ENCODE measurements at places on chromosomes 4 and X.
A peak's percentile ranks its signal among the peaks of the same experiment; 100 is the strongest.

DNA sequence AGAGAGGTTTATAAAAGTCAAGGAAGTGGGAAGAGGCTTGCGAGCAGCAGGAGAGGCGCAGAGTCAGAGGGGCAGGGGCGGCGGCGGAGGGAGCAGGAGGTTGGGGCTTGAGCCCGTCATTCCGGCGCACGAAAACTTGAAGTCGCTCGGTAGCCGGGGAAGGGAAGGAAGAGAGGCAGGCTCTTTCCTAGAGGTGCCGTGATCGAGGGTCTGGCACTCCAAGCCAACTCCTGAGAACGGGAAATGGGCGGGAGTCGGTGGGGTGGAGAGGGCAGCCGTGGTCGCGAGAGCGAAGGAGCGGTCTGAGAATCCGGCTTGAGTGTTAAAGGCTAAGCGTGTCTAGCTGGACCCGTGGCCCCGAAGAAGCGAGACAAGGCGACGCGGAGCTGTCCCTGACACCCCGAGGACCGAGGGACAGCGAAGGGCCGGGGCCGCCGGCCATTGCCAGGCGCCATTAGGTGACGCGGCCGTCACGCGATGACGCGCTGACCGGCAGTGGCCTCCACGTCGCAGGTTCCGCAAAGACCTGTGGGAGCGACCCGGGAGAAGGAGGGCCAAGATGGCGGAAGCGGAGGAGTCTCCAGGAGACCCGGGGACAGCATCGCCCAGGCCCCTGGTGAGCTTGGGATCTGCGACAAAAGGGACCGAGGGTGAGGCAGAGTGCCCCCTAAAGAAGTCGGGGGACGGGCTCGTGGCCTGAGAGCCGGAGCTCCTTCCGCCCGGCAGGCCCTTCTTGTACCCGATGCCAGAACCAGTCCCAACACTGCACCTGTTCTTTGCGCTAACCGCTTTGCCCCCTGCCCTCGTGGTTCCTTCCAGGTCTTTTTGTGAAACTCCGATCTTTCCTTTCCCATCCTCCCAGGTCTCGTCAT lies at the start of gene YIPF6:
YIPF6 (plus strand) TSS at position 544 of the 872 bp plus-strand sequence; CDS start at position 560, 16 bp downstream.
- peak; percentile 38 for DNase-seq

DNA sequence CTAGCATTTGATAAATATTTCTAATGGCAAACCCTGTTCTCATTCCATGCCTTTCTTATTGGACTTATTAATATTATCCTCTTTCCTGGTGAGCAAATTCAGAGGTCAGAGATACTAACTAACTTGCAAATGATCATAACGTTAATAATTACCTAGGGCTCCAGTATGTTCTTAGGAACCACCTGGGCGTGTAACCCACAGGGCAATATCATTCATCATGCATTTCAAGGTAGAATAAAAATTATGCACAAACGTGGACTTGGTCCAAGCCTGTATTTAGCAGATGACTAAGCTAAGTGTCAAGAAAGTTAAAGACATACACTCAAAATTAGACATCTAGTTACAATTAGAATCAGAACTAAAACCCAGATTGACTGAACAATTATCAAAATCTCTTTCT lies 850.1 kb downstream of the TRIML1 start:
- DNase-seq: no peak

DNA sequence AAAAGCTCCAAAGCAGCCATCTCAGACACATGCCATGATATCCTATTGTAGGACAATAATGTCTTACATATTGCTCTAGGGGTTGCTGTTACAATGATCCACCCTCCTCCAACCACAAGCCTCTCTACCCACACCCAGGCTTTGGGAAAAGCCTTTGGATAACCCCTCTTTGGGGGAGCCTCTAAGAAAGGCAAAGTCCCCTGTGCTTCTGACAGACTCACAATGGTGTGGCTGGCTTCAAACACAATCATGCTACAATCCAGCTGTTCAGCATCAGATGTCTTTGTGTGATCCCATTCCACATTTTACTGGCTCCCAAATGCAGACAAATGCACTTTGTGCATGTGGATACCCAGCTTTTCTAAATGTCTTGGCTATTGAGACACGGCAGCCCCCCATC lies 65.9 kb upstream of the CAPN6 start:
- DNase-seq: no peak

- DNase-seq: peak; percentile 63
Measured at GRCh38 chr4:2787230-2788100, 5.4 kb upstream of the SH3BP2 start.

GRCh38 chr4:81876106-81876505 lies 404.4 kb upstream of the RASGEF1B start:
- no peak for DNase-seq

DNA sequence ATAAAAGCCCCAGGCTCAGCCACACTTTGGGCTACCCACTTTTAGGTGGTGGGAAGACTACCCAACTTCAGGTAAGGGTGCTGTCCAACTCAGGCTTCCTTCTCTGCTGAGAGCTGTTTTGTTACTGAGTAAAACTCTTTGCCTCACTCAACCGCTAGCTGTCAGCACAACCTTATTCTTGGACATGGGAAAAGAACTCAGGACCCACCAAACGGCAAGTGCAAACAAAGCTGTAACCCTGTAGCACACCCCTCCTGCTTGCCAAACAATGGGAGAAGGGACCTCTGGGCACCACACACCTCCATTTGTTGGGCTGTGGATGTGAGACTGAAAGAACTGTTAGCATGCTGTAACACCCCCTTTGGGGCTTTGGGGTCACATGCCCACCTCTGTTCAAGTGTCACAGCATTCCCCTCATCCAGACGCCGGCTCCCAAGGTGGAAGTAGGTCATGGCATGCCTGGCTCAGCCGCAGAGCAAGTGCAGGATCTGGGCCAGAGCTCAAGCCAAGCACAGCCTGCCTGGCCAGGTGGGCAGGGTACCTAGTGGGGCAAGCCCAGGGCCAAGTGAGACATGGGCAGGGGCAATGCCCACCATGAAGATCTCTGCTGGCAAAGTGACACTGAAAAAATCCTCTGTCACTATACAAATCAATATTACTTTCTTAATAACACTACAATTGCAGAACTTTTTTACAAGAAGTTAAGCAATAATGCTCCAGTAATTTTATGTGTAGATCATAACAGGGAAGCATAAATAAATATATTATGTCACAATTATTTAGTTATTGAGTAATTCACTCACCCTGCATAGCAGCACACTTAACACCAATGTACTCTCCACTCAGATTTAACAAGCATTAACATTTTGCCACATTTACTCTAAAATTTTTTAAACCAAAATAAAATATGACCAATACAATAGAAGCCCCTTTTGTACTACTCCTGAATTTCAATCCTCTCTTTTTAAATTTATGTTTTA lies 107.2 kb downstream of the TBCK start:
- DNase-seq: no peak

GRCh38 chr4:71417150-71417549 lies 78.3 kb downstream of the SLC4A4 start:
- DNase-seq: no peak

GRCh38 chrX:8714164-8714563 lies 17.8 kb downstream of the ANOS1 start:
- DNase-seq: no peak

DNA sequence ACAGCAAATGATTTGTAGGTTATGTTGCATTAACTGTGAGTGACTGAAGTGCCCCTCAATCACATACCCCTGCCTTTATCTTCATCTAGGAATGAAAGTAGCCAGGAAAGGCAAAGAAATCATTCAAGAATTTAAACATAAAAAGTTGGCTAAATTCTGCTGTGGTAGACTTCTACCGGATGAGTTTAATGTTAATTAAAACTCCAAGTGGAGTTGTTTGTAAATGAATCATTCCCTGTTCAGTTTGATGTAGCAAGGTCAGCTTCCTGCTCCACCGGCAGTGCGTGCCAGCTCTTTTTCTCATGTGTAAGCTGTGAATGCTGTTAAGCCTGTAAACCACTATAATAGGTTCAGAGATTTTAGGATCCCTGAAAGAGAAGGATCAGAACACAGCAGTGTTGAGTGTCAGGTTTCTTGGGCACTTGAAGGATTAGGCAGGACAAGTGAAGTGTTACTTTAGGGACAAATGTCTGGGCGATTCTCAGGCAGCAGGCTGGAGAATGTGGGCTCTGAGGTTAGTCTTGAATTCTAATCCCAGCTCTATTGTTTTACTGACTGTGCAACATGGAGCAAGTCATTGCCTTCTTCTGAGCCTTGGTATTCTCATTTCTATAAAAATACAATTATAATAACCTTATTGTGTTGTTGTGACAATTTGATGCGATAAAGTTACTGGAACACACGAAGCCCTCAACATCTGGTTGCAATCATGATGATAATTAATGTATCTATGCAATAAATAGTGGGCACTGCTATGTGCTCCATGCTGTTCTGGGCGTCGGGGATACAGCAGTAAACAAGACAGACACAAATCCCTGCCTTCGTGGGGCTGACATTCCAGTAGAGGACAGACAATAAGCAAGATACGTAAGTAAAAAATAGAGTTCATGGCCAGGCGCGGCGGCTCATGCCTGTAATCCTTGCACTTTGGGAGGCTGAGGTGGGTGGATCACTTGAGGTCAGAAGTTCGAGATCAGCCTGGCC lies 112.0 kb downstream of the SHROOM3 start:
- DNase-seq: no peak

GRCh38 chr4:137274404-137274803 lies 257.9 kb downstream of the PCDH18 start:
- DNase-seq: no peak

DNA sequence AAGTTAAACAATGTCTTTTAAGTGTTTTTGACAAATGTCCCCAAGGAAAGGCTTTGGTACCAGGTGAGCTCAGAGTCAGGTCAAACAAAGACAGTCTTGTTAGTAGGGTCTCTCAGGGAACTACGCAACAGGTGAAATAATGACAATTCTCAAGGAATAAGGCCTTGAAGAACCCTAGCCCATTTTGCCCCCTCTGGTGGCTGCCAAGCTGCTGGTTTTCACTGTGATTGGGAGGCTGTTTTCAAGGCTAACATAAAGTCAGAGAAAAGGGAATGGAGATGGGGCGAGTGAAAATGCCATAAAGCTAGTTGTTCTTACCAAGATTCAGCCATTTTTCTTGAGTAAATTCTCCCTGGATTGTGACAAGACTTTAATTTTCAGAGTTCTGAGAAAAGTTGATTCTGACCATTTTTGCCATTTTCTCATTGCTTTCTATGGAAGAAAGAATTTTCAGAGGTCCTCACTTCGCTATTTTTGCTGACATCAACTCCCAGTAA lies 58.7 kb downstream of the RWDD4 start:
- DNase-seq: no peak

DNA sequence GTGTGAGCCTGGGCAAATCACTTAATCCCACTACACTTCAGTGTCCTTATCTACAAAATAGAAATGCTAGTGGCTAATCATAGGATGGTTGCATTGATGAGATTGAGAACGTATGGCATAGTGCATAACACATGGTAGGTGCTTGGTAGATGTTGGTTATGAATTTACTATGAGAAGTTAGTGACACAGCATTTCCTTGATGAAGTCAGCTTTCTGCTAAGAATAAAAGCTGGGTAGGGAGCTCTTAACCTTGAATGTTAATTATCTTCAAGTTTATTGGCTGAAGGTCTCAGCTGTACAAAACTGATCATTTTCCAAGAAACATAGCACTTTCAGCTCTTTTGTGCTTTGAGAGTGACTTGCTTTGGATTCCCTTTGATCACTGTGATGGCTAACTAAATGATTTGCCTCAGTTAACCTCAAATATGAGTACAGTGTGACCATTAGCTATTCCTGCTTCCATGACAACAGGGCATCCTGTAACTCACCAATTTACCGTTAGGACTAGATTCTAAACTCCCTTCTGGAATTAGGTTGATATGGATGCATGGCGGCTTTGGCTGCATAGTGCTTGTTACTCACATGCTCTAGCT lies 17.8 kb downstream of the PDK3 start:
- no peak for DNase-seq

- DNase-seq: no peak
Measured at GRCh38 chr4:19256823-19257222, 994.9 kb upstream of the SLIT2 start.

DNA sequence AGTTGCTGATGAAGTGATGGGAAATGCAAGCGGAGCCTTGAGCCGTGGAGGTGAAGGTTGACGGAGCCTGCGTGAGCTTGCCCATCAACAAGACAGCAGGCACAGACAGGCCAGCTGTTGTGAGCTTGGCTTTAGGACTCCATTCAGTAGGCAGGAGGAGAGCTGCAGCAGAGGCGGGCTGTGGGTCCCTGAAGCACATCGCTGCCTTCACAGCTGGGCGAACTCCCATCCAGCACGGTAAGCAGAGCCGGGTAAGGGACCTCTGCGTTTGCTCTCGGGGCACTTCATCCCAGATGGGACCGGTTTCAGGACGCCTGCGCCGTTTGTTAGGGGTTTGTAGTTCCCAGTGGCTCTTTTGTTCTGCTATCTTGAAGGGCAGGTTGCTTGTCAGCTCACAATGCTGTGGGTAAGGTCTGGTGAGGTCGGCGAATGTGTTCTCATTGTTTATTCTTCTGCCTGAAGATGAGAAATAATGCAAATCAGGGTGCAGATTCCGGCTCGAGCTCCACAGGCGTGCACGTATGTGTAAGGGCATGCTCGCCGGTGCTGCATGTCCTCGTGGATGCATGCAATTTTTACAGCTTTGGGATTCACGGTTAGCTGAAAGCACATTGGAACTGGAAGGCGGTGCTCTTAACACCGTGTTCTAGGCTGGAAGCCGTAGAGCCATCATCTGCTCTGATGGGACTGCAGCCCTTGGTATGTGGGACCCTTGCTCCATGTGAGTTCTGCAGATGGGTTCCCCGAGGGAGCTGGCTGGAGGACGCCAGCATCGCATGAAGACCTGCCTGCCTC lies 54.6 kb upstream of the CLDN34 start:
- no peak for DNase-seq

GRCh38 chrX:109635146-109635545 lies 10.2 kb upstream of the KCNE5 start:
- peak; percentile 1 for DNase-seq

DNA sequence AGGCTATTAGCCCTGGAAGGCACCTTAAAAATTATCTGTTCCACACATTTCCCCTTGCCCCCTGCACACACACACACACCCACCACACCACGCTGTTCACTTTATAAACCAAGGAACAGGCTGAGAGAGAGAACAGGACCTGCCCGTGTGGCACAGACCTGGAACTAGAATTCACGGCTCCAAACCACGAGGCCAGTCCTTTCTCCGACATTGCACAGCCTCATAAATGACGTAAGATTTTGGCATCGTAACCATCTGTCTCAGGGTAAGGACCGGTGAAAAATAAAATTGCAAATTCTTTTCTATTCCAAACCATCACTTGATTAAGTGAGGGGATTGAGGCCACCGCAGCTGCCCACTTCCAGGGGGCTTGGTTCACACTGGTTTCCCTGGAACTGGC lies 330.3 kb downstream of the BCOR start:
- DNase-seq: no peak
